CD4-positive, alpha-beta memory T cell (primary cell): ENCODE measurements at places on chromosomes 13 and 19. TPM values are rescaled to one million over a fixed set of nuclear protein-coding genes. Genes with fewer than 3 reads are reported as not detected.

COL5A3 gene
- 0.07 TPM for polyA plus RNA-seq

OSCAR gene
- not detected for polyA plus RNA-seq

ATCAY gene
- polyA plus RNA-seq: not detected

LGALS14 gene
- polyA plus RNA-seq: not detected

MAP1S gene
- polyA plus RNA-seq: 8.2 TPM

GGN gene
- polyA plus RNA-seq: not detected

ZNF253 gene
- polyA plus RNA-seq: 8.8 TPM

TSSK6 gene
- polyA plus RNA-seq: 1.1 TPM

ADGRE1 gene
- polyA plus RNA-seq: 2.9 TPM

CALR3 gene
- polyA plus RNA-seq: not detected

OLFM2 gene
- 5.0 TPM for polyA plus RNA-seq

ZNF547 gene
- 0.56 TPM for polyA plus RNA-seq

DNA sequence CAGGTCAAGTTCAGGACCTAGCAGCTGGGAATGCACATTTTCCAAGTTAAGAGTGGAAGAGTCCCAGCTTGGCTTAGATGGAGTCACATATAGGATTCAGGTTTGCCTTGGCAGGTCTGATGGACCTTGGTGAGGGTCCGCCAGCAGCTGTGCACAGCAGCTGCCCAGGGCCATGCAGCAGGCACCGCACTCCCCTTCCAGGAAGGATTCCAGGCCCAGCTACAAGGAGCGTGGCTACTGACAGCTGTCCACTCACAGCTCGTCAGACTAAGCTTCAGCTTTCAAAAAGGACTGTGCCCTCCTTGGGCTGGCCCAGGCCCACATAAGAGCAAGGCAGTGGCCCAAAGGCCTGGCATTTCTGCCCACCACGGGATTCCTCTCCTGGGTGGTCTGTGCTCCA is 68.4 kb downstream of the ALOX5AP start:
- H3K27ac ChIP-seq: no peak overlapping the region
- no peaks in the 10 kb centered on the region for H3K27me3 ChIP-seq
- H3K4me3 ChIP-seq: no peak overlapping the region
- peaks cover 9% of the 10 kb centered on the region for H3K4me1 ChIP-seq
- no peak for DNase-seq
- H3K36me3 ChIP-seq: no peaks in the 10 kb centered on the region

GRCh38 chr19:47598407-47599349 is 10.3 kb upstream of the BICRA start:
- no peak for DNase-seq
- H3K36me3 ChIP-seq: no peaks in the 10 kb centered on the region
- H3K27me3 ChIP-seq: no peaks in the 10 kb centered on the region
- H3K27ac ChIP-seq: no peak overlapping the region
- peaks cover 20% of the 10 kb centered on the region for H3K4me1 ChIP-seq

GRCh38 chr19:50870417-50871089 is 2.7 kb upstream of the KLK2 start:
- no peak overlapping the region for H3K4me3 ChIP-seq
- DNase-seq: no peak
- H3K36me3 ChIP-seq: no peaks in the 10 kb centered on the region
- H3K27ac ChIP-seq: no peak overlapping the region
- H3K27me3 ChIP-seq: no peaks in the 10 kb centered on the region
- H3K4me1 ChIP-seq: no peaks in the 10 kb centered on the region

- no peak for DNase-seq
- H3K27me3 ChIP-seq: no peaks in the 10 kb centered on the region
- H3K27ac ChIP-seq: no peak overlapping the region
- no peaks in the 10 kb centered on the region for H3K36me3 ChIP-seq
- no peak overlapping the region for H3K4me3 ChIP-seq
These were observed 38.2 kb downstream of the COL4A2 start for GRCh38 chr13:110345266-110345665.

DNA sequence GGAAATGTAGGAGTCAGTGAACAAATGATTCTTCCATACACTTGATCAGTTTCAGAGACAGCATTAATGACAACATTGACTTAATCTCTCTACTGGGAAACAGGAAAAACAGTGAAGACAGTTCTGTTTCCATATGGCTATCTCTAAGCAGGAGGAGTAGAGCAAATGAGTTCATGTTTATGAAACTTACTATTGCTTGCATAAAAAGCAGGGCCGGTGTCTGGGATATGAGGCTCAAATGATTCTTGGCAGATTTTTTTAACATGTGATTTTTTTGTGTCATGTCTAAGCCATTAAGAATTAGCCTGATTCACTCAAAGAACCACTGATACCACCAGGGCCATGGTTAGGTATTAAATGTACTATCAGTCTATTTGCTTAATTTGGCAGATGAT is 141.9 kb downstream of the SLC7A1 start:
- no peaks in the 10 kb centered on the region for H3K36me3 ChIP-seq
- H3K4me1 ChIP-seq: no peaks in the 10 kb centered on the region
- no peak for DNase-seq
- H3K4me3 ChIP-seq: no peak overlapping the region

- H3K4me1 ChIP-seq: peaks cover 3% of the 10 kb centered on the region
- no peak for DNase-seq
- no peaks in the 10 kb centered on the region for H3K36me3 ChIP-seq
- H3K27ac ChIP-seq: no peak overlapping the region
These were observed 2.2 kb downstream of the TNNT1 start for GRCh38 chr19:55146705-55147273.

DNA sequence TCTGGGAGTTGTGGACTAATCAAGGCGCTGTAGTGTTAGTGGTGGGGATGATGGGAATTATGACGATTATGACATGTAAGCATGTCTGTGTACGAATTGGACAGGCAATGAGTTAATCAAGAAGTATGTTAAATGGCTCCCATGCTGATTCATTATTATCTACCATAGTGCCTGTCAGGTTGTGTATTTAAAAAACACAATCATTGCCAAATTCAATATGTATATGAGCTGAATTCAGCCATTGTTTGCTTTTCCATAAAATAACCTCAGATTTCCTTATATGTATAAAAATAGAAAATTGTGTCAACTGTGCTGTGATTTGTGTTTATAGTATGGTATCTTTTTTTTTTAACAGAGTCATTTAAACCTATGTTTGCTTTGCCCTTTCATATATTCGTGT is 37.1 kb downstream of the PCCA start:
- no peaks in the 10 kb centered on the region for H3K27me3 ChIP-seq
- no peaks in the 10 kb centered on the region for H3K36me3 ChIP-seq
- no peak overlapping the region for H3K27ac ChIP-seq

DNA sequence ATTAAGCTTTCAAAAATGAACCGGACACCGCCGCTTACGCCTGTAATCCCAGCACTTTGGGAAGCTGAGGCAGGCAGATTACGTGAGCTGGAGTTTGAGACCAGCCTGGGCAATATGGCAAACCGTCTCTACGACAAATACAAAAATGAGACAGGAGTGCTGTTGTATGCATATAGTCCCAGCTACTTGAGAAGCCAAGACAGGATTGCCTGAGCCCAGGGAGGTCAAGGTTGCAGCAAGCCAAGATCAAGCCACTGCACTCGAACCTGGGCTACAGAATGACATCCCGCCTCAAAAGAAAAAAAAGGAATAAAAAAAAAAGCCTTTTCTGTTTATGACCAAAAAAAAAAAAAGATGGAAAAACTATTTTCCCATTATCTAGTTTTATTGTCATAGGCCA is 96.4 kb downstream of the RBM26 start:
- no peaks in the 10 kb centered on the region for H3K4me1 ChIP-seq
- DNase-seq: no peak
- H3K27me3 ChIP-seq: no peaks in the 10 kb centered on the region
- H3K4me3 ChIP-seq: no peak overlapping the region
- H3K36me3 ChIP-seq: no peaks in the 10 kb centered on the region
- no peak overlapping the region for H3K27ac ChIP-seq

DNA sequence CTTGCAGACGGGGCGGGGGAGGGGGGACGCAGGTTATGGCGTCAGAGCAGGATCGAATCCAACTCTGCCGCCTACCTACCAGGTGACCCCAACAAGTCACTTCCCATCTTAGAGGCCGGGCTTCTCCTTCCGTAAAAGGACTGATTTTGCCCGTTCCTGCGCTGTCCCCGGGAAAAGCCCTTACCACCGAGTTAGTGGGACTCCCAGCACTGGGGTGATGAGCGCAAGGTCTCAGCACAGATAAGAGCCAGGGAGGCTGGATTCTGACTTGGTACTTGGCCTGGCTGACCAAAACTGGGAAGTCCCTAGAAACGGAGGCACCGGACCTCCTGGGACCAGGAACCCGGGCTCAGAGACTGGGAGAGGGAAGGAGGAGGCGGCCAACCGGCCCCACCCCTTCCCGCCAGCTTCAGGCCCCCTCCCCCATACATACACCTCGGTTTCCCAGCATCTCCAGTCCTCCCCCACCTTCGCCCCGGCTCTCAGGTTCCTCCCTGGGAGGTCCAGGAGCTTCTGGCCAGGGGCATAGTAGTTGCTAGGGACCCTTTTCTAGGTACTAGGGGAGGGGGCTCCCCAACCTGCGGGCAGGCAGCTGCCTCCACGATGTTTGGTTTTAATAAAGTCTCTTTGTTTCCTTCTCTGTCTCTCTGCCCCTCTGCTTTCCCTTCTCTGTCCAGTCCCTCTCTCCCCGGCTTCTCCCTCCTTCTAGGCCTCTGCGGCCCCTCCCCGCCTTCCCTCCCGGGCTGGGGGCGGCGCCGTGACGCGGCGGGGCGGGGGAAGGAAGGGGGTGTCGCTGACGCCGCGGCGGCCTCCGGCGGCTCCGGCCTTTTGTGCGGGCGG is at the start of gene GRAMD1A:
Gene GRAMD1A, plus strand, starts transcription at position 826 of the 840 bp plus-strand sequence. CDS start 156 bp downstream, outside the sequence.
- H3K4me1 ChIP-seq: peaks cover 79% of the 10 kb centered on the region
- no peaks in the 10 kb centered on the region for H3K27me3 ChIP-seq
- peak within 1 kb of the TSS; percentile 88 for H3K27ac ChIP-seq
- peak within 1 kb of the TSS; percentile 50 for H3K4me3 ChIP-seq

DNA sequence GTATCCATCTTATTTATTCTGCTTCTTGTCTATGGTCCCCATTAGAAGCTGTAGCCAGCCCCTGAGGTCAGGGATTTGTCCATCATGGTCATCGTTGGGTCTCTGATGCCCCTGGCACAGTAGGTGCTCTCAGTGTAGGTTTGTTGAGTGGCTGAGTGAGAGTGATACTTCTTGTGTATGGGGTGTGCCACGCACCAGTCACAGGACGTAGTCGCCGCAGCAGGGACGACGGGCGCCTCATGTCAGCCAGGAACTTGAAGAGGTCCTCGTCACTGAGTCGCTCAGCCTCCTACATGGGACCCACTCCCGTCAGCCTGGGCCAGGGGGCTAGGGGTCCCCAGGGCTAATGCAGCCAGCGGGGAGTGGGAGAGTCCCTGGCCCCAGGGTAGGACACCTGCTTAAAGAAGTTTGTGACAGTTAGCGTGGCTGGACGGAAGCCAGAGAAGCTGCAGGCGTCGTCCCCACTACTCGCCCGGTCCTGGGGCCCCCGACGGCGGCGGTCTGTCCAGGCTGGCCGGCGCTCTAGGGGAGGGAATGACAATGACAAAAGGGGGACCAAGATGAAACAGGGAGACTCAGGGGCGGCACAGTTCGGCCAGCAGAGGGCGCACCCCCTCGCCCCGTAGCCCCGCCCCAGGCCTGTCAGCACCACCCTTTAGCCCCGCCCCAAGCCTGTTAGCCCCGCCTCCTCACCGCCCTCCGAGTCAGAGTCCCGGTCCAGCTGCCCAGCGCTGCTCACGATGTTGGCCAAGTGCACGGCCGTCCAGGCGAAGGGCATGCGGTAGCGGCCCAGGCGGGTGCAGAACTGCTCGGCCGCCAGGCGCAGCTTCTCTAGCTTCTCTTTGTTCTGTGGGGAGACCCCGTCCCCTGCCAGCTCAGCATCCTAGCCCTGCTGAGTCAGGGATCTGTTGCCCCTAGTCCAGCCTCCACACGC is 3.7 kb downstream of the ANGPTL8 start:
- no peak overlapping the region for H3K4me3 ChIP-seq
- no peaks in the 10 kb centered on the region for H3K36me3 ChIP-seq
- DNase-seq: peak; percentile 70
- H3K27ac ChIP-seq: no peak overlapping the region

- no peak overlapping the region for H3K4me3 ChIP-seq
- no peak overlapping the region for H3K27ac ChIP-seq
- H3K36me3 ChIP-seq: no peaks in the 10 kb centered on the region
- no peak for DNase-seq
- H3K27me3 ChIP-seq: no peaks in the 10 kb centered on the region
- H3K4me1 ChIP-seq: no peaks in the 10 kb centered on the region
These were observed 963 bp upstream of the FPR3 start for GRCh38 chr19:51793994-51794393.

DNA sequence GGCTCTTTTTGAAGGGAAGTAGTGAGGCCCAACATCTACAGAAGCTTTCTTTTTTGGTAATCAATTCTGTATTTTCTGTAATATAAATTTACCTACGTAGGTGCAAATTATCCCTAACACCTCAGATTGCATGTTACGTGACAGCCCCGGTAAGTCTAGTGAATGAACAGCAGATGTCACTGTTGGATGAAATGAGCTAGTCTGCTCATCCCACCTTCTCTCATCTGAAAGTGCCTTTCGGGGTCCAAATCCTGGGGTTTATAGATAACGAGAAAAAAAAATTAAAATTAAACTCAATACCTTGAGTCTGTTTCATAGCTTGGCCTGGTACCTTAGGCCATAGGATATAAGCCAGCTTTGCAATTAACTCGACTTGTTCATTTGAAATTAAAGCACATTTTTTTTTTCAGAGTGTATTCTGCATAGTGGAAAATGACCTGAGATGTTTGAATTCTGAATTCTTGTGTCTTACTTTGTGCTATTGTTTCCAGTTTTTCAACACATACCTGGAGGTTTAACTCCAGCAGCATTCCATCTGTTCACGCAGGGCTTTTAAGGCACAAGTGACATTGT is 548.2 kb downstream of the GPC5 start:
- no peak overlapping the region for H3K4me3 ChIP-seq
- no peak for DNase-seq
- H3K4me1 ChIP-seq: no peaks in the 10 kb centered on the region
- H3K27me3 ChIP-seq: no peaks in the 10 kb centered on the region
- no peak overlapping the region for H3K27ac ChIP-seq

GRCh38 chr13:33722216-33722915 is 95.6 kb upstream of the RFC3 start:
- no peak overlapping the region for H3K27ac ChIP-seq
- no peak overlapping the region for H3K4me3 ChIP-seq
- H3K36me3 ChIP-seq: no peaks in the 10 kb centered on the region
- peaks cover 23% of the 10 kb centered on the region for H3K4me1 ChIP-seq

DNA sequence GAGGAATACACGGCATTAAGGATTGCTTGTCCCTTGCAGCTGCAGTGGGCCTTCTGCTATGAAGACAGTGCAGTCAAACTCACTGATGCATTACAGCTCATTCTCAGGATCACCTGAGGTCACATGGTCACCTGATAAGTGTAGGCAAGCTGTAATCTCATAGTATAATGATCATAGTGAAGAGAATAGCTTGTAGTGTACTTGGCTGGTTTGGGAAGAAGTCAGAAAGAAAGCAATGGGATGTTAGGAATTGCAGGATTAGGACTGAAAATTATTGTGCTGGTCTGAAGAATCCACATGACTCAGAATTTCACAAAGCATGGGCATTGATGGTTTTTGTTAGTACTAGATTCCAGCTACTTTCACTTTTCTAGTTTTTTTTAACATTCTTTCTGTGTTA is 76.7 kb downstream of the MBNL2 start:
- H3K4me1 ChIP-seq: peaks cover 17% of the 10 kb centered on the region
- DNase-seq: no peak
- H3K36me3 ChIP-seq: no peaks in the 10 kb centered on the region
- no peak overlapping the region for H3K4me3 ChIP-seq
- no peak overlapping the region for H3K27ac ChIP-seq

GRCh38 chr13:99892196-99892613 is 79.4 kb downstream of the ZIC5 start:
- H3K36me3 ChIP-seq: no peaks in the 10 kb centered on the region
- H3K27ac ChIP-seq: no peak overlapping the region
- H3K4me3 ChIP-seq: no peak overlapping the region
- H3K27me3 ChIP-seq: peaks cover 19% of the 10 kb centered on the region
